Stimulated activated CD8-positive, alpha-beta memory T cell treated with anti-CD3 and anti-CD28 coated beads, Interleukin-15, amount 100 ng/mL, for 1 hour (primary cell): ENCODE measurements at places on chromosomes 6 and 20.
A peak's percentile ranks its signal among the peaks of the same experiment; 100 is the strongest.

GRCh38 chr20:21322083-21322710 lies 19.1 kb downstream of the XRN2 start:
- no peak for DNase-seq

DNA sequence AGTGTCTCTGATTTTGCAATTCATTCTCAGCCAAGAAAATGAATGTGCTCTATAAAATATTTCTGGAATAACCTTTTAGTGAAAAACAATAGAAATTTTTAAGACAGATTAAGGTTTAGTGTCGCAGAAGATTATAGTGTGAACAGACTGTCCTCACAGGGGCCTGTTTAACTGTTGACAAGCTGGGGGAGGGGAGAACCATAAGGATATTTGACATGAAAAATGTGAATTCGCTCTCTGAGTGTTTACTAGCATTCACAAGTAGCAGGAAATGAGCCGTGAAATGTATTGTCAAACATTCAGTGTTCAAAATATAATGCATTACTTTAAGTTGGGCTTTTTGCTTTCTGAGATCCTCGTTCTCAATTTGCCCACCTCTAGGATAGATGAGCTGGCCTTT lies 134.8 kb upstream of the TSHZ2 start:
- DNase-seq: no peak

DNA sequence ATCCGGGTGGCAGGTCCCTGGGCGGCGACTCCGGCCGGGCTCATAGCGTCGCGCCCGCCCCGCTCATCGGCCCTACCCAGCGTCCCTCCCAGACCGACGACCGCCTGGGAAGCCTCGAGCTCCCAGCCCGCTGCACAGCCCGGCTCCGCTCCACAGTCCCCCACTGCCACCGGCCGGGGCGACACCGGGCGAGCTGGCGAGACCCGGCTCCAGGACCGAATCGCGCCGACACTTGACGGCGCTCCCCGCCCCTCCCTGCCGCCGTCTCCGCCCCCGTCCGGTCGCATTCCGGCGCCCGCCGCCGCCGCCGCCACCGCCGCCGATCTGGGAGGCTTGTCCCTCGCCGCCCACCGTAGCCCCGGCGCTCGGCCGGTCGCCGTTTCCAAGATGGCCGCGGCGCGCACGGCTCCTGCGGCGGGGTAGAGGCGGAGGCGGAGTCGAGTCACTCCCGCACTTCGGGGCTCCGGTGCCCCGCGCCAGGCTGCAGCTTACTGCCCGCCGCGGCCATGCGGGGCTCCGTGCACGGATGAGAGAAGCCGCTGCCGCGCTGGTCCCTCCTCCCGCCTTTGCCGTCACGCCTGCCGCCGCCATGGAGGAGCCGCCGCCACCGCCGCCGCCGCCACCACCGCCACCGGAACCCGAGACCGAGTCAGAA lies at the start of gene MAP3K4:
MAP3K4 (plus strand) TSS at position 364 of the 655 bp plus-strand sequence; CDS start at position 527, 163 bp downstream.
- peak; percentile 62 for DNase-seq

DNA sequence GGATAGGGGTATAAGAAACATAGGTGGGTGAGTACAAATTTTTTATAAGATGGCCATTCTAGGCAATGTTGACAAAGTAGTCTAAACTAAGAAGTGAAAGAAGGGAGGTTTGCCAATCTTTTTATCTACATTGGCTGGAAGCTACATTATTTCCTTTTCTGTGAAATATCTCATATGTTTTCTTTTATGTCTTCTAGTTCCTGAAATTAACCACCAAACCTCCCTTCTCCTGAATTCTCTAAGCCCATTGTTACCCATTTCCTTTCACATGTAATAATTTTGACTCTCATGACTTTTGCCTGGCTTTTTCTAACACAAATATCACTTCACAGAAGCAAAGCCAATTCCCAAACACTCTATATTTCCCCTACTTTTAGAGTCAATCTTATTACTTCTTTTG lies 496.2 kb upstream of the JAG1 start:
- no peak for DNase-seq

DNA sequence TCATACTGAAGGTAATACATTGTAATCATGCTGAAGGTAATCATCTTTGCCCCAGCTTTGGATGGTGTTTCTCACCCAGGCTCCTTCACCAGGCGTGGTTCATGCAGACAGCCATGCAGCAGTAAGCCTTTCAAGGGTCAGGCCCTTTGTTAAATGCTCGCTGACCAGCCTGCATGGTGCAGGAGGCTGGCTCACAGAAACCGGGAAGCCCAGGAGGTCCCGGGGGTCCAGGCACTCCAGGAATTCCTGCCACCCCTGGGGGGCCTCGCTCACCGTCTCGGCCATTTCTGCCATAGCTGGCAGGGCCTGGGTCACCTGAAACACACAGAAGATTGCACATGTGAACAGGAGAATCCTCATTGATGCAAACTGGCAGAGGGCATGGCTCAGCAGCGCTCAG lies 86.1 kb downstream of the COL9A1 start:
- DNase-seq: no peak

DNA sequence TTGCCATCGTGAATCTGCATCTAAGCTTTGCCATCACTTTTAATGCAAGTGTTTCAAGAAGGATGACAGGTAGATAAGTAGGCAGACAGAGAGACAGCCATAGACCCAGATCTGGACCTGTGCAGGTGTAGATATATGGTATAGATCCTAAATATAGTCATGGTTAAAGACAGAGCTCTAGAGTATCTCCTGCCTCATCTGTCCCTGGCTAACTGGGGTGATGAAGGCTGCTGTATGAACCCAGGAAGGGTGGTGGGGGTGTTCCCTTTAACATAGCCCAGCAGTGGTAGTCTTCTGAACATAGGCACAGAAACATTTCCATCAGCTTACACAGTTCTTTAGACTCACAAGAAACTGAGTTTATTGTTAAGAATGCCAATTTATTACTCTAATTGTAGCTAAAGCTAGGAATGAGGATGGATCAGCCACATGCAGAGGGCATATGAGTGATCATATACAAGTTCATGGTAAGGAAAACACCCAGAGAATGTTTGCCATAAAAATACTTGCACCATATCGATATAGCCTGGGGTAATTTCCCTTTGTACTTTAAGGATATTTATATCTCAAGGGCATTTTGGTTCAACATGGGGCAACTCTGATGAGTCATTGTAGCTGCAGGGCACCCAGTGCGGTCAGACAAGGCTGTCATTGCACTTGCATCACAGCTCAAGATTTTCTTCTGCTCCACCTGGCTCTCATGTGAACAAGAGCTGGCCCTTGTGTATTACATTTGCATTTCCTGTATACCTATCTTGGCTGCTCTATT lies 587.2 kb downstream of the EPM2A start:
- no peak for DNase-seq

- DNase-seq: no peak
Observed at GRCh38 chr6:42960243-42961019, at the start of gene GNMT. Gene GNMT (plus strand): TSS chr6:42960754. CDS start chr6:42960768, 14 bp downstream.

- DNase-seq: no peak
Observed at GRCh38 chr6:73691512-73691911, 4.5 kb upstream of the CD109 start.

- peak; percentile 73 for DNase-seq
Observed at GRCh38 chr20:32277361-32278198, at the start of gene KIF3B. Gene KIF3B (plus strand): TSS chr20:32277651. CDS start chr20:32309778, 32,127 bp downstream.

DNA sequence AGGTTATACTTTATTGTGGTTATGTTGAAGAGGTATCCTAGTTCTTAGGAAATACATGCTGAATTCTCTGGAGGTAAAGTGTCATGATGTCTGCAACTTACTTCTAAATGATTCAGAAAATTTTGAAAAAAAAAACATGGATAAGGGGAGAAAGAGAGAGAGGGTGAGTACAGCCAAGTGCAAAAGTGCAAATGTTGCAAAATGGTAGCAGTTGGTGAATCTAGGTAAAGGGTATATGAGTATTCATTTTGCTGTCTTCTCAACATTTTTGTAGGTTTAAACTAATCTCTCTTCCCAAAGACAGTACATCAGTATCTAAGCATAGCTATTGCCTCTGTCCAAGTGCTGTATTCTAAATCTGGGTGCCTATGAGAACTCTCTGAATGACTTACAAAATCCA lies 579.4 kb upstream of the CHD6 start:
- no peak for DNase-seq

- no peak for DNase-seq
Observed at GRCh38 chr6:159700970-159701369, 7.9 kb upstream of the SOD2 start.

- peak; percentile 41 for DNase-seq
Observed at GRCh38 chr6:80338201-80338836, 231.8 kb downstream of the BCKDHB start.

DNA sequence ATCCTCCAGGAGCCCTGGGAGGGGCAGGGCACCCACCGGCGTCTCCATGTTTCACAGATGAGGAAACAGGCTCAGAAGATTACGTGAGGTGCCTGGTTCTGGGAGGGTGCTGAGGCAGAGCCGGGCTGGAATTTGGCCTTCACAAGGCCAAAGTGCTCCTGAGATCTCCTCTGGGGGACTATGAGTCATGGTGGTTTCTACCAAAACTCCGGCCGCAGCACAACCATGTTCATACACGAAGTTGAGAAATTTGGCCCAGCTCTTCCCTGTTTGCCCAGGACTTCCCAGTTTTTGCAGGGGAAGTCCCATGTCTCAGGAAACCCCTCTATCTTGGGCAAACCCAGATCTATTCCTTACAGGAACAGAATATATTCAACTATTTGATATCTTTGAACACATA lies 172.9 kb upstream of the CDYL start:
- no peak for DNase-seq

GRCh38 chr20:47985092-47985850 lies 200.0 kb upstream of the SULF2 start:
- DNase-seq: no peak

GRCh38 chr6:85569323-85569722 lies 24.3 kb downstream of the SNX14 start:
- DNase-seq: no peak

GRCh38 chr6:36230371-36230770 lies 33.8 kb downstream of the BRPF3 start:
- no peak for DNase-seq

DNA sequence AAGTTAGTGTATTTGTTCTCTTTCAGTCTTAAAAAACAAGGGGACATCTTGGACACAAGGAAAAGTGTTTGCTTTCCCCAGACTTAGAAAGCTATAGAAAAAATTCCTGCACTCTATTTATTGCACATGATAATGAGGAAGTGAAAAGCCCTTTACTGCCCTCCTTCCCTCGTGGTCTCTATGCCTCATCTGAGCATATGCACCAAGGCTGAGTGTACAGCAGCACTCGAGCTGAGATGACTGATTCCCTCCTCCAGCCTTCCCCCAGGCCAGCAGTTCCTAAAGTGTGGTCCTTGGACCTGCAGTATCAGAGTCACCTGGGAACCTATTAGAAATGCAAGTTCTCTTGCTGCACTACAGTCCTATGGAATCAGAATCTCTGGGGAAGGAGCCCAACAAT lies 14.3 kb upstream of the LAMP5 start:
- DNase-seq: no peak

DNA sequence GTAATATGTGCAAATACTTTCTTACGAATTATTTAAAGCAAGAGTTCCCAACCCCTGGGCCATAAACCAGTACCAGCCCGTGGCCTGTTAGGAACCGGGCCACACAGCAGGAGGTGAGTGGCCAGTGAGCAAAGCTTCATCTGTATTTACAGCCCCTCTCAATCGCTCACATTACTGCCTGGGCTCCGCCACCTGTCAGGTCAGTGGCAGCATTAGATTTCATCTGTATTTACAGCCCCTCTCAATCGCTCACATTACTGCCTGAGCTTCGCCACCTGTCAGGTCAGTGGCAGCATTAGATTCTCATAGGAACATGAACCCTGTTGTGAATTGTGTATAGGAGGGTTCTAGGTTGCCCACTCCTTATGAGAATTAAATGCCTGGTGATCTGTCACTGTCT lies 142.0 kb downstream of the RNASET2 start:
- no peak for DNase-seq

- no peak for DNase-seq
Observed at GRCh38 chr20:22999756-23000155, 35.4 kb upstream of the SSTR4 start.

DNA sequence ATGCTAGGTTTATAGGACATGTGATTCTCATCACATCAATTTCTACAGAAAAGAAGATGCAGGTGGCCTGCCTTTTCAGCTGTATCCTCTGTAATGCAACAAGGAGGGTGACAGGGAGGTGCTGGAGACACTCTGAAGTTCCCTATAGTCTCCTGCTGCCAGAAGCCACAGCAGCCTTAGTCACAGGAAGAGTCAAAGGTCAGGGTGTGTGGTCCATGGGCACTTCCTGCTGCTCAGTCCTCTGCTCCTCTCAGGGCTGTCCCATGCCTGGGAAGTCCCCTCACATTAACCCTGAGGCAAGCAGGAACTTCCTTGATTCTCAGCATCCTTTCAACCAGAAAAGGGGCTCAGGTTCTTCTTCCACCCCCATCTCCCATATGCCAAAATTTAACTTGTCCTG lies 144.8 kb upstream of the FOXA2 start:
- DNase-seq: no peak

DNA sequence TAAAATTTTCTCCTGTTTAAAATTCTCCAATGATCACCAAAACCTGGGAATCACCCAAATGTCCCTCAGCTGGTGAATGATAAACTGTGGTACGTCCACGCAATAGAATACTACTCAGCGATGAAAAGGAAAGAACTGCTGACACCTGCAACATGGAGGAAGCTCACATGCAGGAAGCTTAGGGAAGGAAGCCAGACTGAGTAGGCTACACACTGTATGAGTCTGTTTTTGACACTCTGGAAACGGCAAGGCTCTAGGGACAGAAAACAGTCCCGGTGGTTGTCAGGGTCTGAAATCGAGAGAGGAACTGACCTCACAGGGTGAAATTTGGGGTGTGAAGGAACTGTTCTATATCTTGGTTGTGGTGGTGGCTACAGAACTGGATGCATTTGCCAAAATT lies 25.2 kb upstream of the TLDC2 start:
- no peak for DNase-seq

GRCh38 chr6:169622618-169623017 lies 79.2 kb downstream of the WDR27 start:
- DNase-seq: no peak

- no peak for DNase-seq
Observed at GRCh38 chr6:74607934-74608333, 597.9 kb downstream of the COL12A1 start.

GRCh38 chr20:53057579-53057978 lies 85.4 kb downstream of the TSHZ2 start:
- no peak for DNase-seq
